G401 (cell line): ENCODE measurements at places on chromosomes 11 and 22. TPM values are rescaled to one million over a fixed set of nuclear protein-coding genes. Genes with fewer than 3 reads are reported as not detected.

The MRGPRX4 gene
- not detected in 2 replicates for total RNA-seq

The MOGAT2 gene
- total RNA-seq, result not detected in 2 replicates

The TLCD5 gene
- total RNA-seq, result 12.5 and 14.8 TPM in 2 replicates

The OR10A2 gene
- not detected in 2 replicates for total RNA-seq

The HEPN1 gene
- total RNA-seq, result not detected in 2 replicates

The GAS2L1 gene
- total RNA-seq, result 13.2 and 26.3 TPM in 2 replicates

The SAA1 gene
- 3.3 and 4.6 TPM in 2 replicates for total RNA-seq

The C11orf65 gene
- total RNA-seq, result 0.24 and 11.0 TPM in 2 replicates

DNA sequence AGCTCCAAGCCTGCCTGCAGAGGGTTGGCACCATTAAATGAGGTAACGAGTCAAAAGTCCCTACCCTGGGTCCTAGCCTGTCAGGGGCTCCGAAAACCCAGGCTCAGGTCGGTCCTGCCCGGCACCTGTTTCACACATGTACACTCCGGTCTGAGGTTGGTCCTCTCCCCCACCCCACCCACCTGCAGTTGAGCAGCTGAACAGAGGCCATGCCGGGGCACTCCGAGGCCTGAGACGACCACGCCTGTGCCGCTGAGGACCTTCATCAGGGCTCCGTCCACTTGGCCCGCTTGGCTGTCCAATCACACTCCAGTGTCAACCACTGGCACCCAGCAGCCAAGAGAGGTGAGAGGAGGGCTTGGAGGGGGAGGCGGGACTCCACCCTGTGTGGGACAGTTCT, 1.6 kb downstream of the TSSC4 start:
- no peak for DNase-seq

- no peak for DNase-seq
These were observed 33.0 kb upstream of the PAK1 start for GRCh38 chr11:77506857-77507256.

GRCh38 chr11:133104009-133104744, 428.1 kb downstream of the OPCML start:
- DNase-seq, result peak; percentile 81

DNA sequence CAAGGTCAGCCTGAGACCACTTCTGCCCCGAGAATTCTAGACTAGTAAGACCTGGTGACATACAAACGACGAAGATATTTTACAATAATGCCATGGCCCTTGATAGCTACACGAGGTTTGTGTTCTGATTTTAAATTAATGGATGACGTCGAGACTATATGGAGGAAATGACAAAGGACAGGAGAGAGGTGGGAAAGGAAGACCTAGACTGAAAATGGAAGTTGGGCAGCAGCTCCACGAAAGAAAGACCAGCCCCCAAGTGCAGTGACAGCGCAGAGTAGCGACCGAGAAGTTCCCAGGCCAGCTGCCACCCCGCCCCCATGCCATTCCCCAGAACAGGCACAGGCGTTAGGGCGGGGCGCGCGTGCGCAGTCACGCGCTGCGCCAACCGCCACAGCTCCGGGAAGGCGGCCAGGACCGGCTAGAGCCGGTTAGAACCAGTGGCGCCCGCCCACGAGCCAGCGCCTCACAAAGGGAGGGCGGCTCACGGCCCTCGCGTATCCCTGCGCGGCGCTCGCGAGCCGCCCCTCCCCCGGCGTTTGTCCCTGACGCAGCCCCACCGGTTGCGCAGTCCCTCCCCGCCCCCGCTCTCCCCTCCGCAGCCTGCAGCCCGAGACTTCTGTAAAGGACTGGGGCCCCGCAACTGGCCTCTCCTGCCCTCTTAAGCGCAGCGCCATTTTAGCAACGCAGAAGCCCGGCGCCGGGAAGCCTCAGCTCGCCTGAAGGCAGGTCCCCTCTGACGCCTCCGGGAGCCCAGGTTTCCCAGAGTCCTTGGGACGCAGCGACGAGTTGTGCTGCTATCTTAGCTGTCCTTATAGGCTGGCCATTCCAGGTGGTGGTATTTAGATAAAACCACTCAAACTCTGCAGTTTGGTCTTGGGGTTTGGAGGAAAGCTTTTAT, 1.5 kb upstream of the MALAT1 start:
- DNase-seq, result peak; percentile 97

- no peak for DNase-seq
These were observed 73.0 kb downstream of the CYB5R2 start for GRCh38 chr11:7600205-7600775.

DNA sequence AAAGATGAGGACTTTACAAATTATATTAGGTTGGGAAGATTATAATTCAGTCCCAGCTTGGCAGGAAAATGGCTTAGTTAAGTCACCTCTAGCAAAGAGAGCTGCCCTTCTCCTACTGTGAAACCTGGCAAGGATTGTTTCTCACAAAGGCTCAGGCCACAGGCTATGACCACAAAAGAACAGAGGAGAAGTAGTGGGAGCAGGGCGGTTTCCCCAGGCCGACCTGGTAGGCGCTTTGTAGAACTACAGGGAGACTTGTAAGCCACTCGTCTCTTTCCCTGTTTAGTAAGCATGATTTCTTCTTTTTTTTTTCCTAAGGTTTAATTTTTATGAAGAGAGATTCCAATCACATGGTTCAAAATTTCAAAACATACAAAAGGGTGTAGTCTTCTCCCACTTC, 4.6 kb downstream of the SNAP29 start:
- no peak for DNase-seq

DNA sequence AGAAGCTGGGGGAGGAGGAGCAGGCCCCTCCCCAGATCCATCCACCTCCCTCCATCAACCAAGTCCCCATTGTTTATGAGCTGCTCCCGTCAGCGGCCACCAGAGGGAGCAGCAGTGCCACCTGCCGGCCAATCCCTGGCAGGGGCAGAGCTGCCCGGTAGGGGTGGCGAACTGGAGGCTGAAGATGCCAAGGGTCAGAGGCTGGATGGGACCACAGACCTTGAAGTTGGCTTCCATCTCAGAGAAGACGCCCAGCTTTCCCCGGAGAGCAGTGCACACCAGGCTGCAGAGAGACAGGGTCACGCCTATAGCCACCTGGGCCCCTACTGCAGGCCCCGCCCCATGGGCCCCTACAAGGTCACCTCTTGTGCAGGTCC, 3.6 kb downstream of the FIBP start:
- DNase-seq, result peak; percentile 81

DNA sequence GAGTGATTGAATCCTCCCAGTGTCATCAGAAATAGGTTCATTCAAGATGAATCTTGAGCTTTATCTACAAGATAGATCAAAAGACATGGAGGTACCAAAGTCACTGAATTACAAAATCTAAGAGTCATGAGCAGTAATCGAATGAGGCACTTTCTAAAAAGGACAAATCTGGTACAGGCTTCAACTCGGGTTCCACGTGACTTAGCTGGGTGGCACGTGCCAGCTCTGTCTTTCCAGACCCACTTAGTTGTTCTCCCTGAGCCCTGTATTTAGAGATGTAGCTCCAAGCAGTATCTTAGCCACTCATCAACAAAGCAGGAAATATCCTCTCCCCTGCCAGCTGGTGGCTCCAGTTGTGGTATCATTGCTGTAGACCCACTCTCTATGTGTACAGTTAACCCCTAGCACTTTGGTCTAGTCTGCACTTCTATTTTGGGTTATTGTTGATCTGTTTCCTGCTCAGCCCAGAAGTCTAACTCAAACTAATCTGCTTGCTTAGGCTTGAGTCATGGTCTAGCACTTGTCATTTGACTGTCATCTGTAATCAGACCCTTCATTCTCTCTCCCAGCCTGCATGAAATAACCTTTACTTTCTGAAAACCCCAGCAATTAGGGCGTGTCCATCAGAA, 528.7 kb downstream of the ETS1 start:
- DNase-seq, result no peak

- no peak for DNase-seq
These were observed 6.4 kb upstream of the IFITM3 start for GRCh38 chr11:326842-327580.

DNA sequence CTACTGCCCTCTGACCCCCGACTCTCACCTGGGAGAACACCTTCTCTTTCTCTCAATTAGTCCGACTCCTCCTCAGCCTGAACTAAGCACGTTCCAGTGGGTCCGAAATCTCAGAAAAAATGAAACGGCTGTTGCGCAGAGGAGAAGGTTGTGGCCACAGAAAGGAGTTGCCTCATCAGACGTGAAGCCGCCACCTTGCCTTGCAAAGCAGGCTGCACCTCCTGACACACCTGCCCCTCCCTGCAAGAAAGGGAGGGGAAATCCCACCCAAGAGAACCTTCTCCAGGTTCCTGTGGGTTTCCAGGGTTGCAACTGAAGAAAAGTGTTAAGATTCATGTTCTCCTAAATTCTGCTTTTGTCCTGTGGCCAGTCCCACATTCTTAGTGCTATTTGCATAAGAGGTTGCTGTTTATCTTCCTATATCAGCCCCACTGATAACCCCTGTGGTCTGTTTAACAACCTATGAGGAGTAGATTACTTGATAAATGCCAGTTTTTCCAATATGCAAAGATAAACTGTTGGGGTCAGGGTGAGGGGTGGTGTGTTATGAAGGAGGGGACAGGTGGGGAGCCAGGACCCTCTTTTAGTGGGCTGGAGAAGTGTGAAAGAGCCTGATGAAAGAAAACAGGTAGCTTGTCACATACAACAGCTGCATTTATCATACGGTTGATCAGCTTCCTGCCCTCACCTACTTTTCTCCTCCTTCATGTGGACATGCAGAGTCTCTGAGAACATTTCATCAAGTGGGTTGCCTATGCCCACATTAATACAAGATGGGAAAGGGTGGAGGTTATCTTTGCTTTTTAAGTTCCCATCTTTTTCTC, 18.2 kb downstream of the ZBTB16 start:
- DNase-seq, result no peak

GRCh38 chr11:126469311-126469710, 113.8 kb downstream of the ST3GAL4 start:
- DNase-seq, result no peak

DNA sequence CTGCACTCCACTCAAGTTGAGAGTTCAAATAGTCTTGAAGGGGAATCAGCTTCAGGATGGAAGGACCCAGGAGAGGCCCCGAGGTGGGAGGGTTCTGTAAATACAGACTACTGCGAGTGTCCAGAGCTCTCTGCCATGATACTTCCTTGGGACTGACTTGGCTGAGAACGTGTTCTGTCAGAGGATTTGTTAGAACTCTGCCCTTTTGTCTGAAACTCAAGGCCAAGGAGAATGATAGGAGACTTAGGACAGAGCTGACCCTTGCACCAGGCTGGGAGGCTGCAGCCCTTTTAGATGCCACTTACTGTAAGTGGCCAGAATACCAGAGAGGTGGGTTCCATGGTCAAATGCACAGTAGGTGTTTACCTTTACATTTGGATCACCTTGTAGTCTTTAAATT, 2.9 kb upstream of the ATF4 start:
- DNase-seq, result no peak

- no peak for DNase-seq
These were observed 293.9 kb upstream of the PLET1 start for GRCh38 chr11:112554586-112554985.

GRCh38 chr22:35911877-35912276, 116.7 kb downstream of the RBFOX2 start:
- no peak for DNase-seq

DNA sequence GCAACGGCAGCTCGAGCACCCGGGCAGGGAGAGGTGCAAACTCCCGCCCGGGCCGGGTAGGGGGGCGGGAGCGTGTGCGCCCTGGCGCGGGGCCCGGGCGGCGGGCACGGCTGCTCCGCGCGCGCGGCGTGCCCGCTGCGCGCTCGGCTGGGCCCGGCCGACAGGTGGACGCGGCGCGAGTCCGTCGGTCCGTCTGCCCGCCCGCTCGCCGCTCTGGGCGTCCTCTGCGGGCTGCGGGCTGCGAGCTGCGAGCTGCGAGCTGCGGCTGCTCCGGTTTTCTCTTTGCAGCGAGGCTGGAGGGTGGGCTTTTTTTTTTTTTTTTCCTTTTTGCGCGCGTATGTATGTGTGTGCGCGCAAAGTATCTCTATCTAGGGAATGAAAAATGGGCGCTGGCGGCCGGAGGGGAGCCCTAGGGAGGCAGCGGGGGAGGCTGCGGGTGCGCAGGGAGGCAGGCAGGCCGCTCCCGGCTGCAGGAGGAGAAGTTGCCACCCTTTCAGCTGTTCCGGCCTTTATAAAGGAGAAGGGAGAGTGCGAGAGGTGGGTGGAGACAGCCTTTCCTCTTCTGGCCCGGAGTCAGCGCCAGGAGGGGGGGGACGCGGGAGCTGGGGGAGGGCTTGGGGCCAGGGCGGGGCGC, at the start of gene PDGFB:
TSS of gene PDGFB (minus strand) at position 487 of the 634 bp plus-strand sequence. CDS start 1,019 bp downstream, outside the sequence.
- peak; percentile 62 for DNase-seq

GRCh38 chr11:128390246-128390645, 197.1 kb downstream of the ETS1 start:
- DNase-seq, result no peak

DNA sequence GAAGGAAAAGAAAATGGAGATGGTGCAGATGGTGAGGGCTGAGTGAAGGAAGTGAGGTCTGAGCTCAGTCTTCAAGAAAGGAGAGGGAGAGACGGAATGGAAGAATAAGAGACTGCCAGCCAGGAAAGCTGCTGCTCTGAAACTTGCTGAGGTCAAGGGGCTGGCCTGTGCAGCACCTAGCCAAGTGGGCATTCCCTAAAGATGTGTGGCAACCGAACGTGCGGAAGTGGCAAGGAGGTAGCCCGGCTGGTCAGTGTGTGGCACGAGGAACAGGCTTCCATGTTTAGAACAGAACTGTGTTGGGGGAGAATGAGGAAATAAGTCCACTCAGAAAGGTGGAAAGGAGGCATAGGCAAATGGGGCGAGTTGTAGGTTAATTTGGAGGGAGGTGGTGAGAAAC, 7.6 kb upstream of the IGSF9B start:
- no peak for DNase-seq

- DNase-seq, result peak; percentile 69
These were observed 30.0 kb upstream of the WNT11 start for GRCh38 chr11:76236092-76236999.

- no peak for DNase-seq
These were observed 8.1 kb downstream of the WNT7B start for GRCh38 chr22:45968751-45969413.

DNA sequence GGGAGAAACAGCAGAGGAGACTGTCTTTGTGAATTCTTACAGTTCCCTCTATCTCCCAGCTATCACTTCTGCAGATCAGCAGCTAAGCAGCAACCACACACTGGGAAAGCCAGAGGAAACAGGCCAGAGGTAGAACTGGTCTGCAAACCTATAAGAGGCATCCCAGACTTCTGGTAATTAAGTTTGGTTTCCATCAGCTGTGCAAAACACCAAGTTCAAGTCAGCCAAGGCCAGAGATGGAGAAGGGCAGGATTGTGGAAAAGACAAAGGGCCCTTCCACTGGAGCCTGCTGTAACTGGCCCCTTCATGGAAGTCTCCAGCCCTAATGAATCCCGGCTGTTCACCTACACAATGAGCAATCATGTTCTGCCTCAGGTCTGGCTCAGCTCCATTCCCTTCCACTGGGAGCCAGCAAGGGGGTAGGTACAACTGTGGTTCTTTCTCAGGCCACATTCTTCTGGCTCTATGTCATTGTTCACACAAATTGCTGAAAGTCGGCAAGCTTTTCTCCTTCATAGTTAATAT, 4.6 kb upstream of the PAMR1 start:
- DNase-seq, result no peak

- DNase-seq, result no peak
These were observed 46.9 kb downstream of the GAS2 start for GRCh38 chr11:22713336-22713735.
